ENCODE measurements at places on chromosomes 4 and X.

DNA sequence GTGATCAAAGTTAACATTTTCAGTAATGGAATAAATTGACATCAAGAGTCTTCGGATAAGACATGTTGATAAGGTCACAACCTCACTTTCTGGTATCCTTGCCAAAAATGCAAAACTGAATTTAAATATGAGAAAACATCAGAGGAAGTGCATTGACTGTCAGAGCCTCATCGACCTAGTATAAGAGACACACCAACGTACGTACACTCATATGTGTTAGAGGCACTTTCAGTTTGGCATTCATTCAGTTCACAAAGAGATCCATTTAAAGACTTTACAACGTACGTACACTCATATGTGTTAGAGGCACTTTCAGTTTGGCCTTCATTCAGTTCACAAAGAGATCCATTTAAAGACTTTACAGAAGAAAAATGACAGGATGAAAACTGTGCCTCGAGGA lies 280.3 kb downstream of the INPP4B start:
- DNase-seq, result no peak

- DNase-seq, result no peak
Measured at GRCh38 chr4:182896421-182896820, 20.8 kb downstream of the DCTD start.

GRCh38 chr4:162849937-162850336 lies 316.8 kb downstream of the NAF1 start:
- no peak for DNase-seq

DNA sequence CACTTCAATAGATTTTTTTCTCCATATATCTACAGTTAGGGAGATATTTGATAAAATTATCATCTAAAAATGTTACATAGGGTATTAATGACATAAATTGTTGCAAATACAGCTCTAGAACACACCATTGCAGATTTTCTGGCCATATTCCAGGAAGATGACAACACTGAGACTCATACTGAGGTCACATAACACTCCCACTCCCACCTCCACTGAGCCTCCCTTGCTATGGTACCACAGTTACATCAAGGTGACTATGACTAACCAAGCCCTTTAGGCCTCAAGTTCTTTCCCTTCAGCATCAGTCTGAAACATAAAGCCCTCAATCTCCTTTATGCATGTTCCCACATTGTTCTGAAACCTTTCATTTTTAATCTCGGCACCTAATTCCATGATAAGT lies 932.0 kb upstream of the IGFBP7 start:
- no peak for DNase-seq

- DNase-seq, result no peak
Measured at GRCh38 chrX:67105758-67106116, 438.1 kb upstream of the AR start.
